ENCODE measurements at places on chromosomes 12 and 14. TPM values are rescaled to one million over a fixed set of nuclear protein-coding genes. Genes with fewer than 3 reads are reported as not detected.

The PRIMA1 gene
- not detected for total RNA-seq

The SLCO1C1 gene
- total RNA-seq = not detected

The HOXC10 gene
- total RNA-seq = 0.43 TPM

The KRT77 gene
- not detected for total RNA-seq

The SLCO1A2 gene
- not detected for total RNA-seq

The FGD4 gene
- 6.0 TPM for total RNA-seq

The BAZ2A gene
- 12.4 TPM for total RNA-seq

The LRR1 gene
- 9.1 TPM for total RNA-seq

The RNASE3 gene
- total RNA-seq = not detected

The YBX3 gene
- total RNA-seq = 93.0 TPM

The SIX4 gene
- 7.8 TPM for total RNA-seq

Measured in smooth muscle cell of bladder (primary cell).